ENCODE measurements at places on chromosomes 2 and 18.

DNA sequence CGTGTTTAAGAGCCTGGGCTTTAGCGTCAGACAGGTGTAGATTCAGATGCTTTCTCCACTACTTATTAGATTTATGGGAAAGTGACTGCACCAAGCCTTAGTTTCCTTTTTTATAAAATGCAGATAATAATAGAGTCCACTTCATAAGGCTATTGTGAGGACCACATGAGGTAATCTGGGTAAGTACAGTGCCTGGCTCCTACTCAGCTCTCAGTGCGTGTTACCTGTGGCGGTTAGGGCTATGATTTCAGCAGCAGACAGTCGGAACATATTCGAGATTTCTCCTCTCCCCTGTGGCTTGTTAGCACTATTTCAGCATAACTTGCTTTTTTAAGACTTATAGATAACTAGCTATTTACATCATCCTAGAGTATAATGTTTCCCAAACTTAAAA, 32.0 kb downstream of the MAP3K20 start:
- H3K4me1 ChIP-seq = peaks cover under 1% of the 10 kb centered on the region
- no peak overlapping the region for H3K4me3 ChIP-seq
- DNase-seq = no peak
- H3K36me3 ChIP-seq = no peaks in the 10 kb centered on the region

- H3K27ac ChIP-seq = no peak overlapping the region
- H3K36me3 ChIP-seq = no peaks in the 10 kb centered on the region
- no peak overlapping the region for H3K4me3 ChIP-seq
- DNase-seq = no peak
- H3K4me1 ChIP-seq = no peaks in the 10 kb centered on the region
Observed at GRCh38 chr2:118291251-118291880, 203.1 kb downstream of the INSIG2 start.

GRCh38 chr2:195445639-195446038, 211.4 kb upstream of the SLC39A10 start:
- DNase-seq = no peak
- no peaks in the 10 kb centered on the region for H3K4me1 ChIP-seq
- H3K4me3 ChIP-seq = no peak overlapping the region
- H3K36me3 ChIP-seq = peaks cover 7% of the 10 kb centered on the region
- H3K27ac ChIP-seq = no peak overlapping the region

- no peaks in the 10 kb centered on the region for H3K27me3 ChIP-seq
- no peaks in the 10 kb centered on the region for H3K36me3 ChIP-seq
- no peak for DNase-seq
- no peak overlapping the region for H3K27ac ChIP-seq
- H3K4me3 ChIP-seq = no peak overlapping the region
Observed at GRCh38 chr18:29730073-29730472, 1312.5 kb downstream of the DSC3 start.

GRCh38 chr18:68660354-68661183, 54.3 kb downstream of the TMX3 start:
- DNase-seq = no peak
- H3K36me3 ChIP-seq = no peaks in the 10 kb centered on the region
- peaks cover 3% of the 10 kb centered on the region for H3K4me1 ChIP-seq
- H3K4me3 ChIP-seq = no peak overlapping the region

GRCh38 chr18:50091509-50092244, 103.3 kb downstream of the MYO5B start:
- peaks cover 14% of the 10 kb centered on the region for H3K27me3 ChIP-seq
- no peaks in the 10 kb centered on the region for H3K4me1 ChIP-seq
- no peaks in the 10 kb centered on the region for H3K36me3 ChIP-seq
- no peak overlapping the region for H3K27ac ChIP-seq
- H3K4me3 ChIP-seq = no peak overlapping the region

GRCh38 chr2:16394986-16395550, 270.6 kb downstream of the CYRIA start:
- no peaks in the 10 kb centered on the region for H3K36me3 ChIP-seq
- H3K4me3 ChIP-seq = no peak overlapping the region
- H3K27me3 ChIP-seq = no peaks in the 10 kb centered on the region
- H3K27ac ChIP-seq = no peak overlapping the region

DNA sequence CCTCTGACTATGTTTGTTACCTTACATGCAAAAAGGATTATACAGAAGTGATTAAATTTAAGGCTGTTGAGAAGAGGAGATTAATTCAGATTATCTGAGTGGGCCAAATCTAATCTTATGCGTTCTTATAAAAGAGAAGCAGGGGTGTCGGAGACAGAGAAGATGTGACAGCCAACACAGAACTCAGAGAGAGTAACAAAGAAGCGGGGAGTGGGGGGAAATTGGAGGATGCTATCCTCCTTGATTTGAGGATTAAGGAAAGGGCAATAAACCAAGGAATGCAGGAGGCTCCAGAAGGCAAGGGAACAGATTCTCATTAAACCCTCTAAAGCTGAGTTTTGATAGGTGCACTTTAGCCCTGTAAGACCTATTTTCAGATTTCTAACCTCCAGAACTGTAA, 291.3 kb upstream of the REG3G start:
- H3K4me1 ChIP-seq = no peaks in the 10 kb centered on the region
- no peak overlapping the region for H3K27ac ChIP-seq
- no peaks in the 10 kb centered on the region for H3K27me3 ChIP-seq

DNA sequence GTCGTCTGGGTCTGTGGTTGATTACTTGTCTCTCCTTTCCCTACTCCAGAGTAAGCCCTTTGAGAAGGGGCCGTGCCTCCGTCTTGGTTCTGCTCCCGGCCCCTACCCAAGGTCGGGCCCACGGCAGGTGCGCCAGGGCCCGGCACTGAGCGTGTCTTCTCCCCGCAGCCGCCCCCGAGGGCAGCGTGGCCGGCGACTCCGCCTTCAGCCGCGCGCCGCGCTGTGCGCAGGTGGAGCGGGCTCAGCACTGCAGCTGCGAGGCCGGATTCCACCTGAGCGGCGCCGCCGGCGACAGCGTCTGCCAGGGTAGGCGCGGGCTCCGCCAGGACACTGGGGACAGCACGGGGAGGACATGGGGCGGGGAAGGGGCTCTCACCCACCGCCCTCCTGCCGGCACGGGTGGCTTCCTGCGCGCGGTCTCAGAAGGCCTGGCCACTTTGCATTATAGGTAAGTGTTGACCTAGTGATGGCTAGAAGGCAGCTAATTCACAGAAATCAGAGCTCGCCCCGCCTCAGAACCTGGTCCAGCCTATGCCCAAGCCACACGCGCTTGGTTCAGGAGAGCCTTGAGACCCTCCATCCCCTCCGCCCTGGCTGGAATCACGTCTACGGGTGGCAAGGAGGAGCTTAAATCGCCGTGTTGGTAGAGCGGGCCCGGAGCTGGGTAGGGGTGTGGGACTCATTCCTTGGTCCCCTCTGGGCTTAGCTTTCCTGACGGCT, 43.5 kb downstream of the FBLN7 start:
- H3K36me3 ChIP-seq = no peaks in the 10 kb centered on the region
- no peak overlapping the region for H3K4me3 ChIP-seq
- H3K27ac ChIP-seq = no peak overlapping the region
- H3K27me3 ChIP-seq = peaks cover 33% of the 10 kb centered on the region
- no peak for DNase-seq
- peaks cover 4% of the 10 kb centered on the region for H3K4me1 ChIP-seq

DNA sequence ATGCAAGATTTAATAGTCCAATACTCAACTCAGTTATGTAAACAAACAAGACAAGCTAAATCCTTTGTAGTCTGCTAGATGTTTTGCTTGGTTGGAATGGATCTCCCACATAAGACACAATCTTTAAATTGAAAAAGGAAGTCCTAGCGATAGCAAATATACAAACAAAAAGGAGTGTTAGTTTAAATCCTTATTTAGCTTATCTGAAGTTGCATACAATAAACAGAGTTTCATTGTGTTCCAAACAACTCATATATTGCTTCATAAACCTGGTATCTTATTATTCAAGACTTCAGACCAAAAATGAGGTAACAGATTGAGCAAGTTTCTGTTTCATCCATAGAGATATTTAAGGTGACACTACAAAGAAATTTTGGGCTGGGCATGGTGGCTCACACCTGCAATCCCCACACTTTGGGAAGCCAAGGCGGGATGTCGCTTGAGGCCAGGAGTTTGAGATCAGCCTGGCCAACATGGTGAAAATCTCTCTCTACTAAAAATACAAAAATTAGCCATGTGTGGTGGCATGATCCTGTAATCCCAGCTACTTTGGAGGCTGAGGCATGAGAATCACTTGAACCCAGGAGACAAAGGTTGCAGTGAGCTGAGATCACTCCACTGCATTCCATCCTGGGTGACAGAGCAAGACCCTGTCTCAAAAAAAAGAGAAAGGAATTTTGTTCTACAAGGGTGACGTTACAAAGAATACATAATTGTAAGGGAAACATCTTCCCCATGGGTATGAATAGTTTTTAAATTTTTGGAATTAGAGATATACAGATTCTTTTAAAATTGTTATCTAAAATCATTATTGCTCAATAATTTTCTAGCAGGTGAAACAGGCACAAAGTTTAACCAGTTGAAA, 150.5 kb upstream of the L3MBTL4 start:
- H3K27me3 ChIP-seq = no peaks in the 10 kb centered on the region
- H3K4me3 ChIP-seq = no peak overlapping the region
- no peak for DNase-seq

DNA sequence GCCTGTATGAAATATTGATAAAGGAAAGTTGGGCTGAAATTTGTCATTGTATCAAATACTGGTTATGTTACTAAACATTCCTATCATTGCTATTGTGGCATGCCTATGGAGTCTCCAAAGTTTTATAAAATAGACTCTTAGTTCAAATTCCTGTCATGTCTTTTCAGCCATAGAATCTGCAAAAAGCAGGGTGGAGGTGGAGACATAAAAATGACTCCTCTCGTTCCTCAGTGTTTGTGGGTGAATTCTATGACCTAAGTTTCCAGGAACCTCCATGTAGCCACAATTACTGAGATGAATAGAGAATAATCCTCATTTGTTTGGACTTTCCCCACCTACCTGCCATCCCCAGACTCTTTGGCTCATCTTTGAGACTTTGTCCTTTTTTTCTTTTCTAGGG, 326.3 kb upstream of the ETAA1 start:
- H3K36me3 ChIP-seq = no peaks in the 10 kb centered on the region
- DNase-seq = no peak
- H3K4me1 ChIP-seq = no peaks in the 10 kb centered on the region
- H3K4me3 ChIP-seq = no peak overlapping the region
- no peaks in the 10 kb centered on the region for H3K27me3 ChIP-seq
- no peak overlapping the region for H3K27ac ChIP-seq

DNA sequence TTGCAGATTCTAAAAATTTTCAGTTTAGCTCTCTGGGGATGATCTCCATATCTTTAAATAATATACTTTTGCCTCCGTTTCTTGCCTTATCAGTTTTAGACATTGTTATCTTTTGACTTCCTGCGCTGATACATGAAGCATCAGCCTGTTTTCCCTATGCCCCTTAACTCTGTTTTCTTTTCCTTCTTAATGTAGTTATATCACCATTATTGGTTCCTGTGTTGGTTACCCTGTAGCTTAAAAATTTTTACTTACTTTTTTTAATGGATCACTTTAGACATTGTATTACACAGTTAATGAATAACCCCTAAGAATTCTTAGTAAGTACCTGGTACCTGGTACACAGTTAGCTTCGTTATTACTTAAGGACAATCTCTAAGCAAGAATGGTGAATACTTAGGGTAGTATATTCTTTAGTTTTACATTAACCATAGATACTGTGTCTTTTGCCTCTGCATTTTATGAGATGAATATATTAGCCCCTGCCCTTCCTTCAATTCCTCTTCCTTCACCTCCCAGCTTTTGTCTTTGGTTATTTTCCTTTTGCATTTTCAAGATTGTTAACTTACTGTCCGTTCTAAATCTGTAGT, 40.9 kb downstream of the BABAM2 start:
- no peak overlapping the region for H3K4me3 ChIP-seq
- H3K4me1 ChIP-seq = no peaks in the 10 kb centered on the region
- H3K27ac ChIP-seq = no peak overlapping the region
- DNase-seq = no peak
- H3K36me3 ChIP-seq = peaks cover 35% of the 10 kb centered on the region

DNA sequence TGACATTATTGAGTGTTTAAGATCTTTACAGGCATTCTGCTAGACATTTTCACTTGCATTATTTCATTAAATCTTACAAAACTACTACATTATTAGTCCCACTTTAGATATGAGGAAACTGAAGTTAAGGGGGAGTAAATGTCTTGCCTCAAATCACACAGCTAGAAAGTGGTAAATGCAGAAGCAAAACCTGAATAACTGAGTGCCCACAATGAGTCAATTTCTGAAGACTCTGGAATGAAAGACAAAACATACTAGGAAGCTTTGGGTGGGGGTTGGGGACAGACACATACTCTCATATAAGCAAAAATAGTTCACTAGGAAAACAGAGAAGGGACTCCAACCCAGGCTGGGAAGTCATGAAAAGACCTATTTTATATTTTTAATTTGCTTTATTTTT, 214.4 kb upstream of the LRATD1 start:
- no peak for DNase-seq
- H3K4me1 ChIP-seq = no peaks in the 10 kb centered on the region
- no peak overlapping the region for H3K4me3 ChIP-seq
- no peak overlapping the region for H3K27ac ChIP-seq
- H3K36me3 ChIP-seq = no peaks in the 10 kb centered on the region
- H3K27me3 ChIP-seq = no peaks in the 10 kb centered on the region

- H3K27me3 ChIP-seq = peaks cover 19% of the 10 kb centered on the region
- H3K36me3 ChIP-seq = no peaks in the 10 kb centered on the region
- DNase-seq = no peak
Observed at GRCh38 chr18:49582579-49582978, 20.7 kb downstream of the LIPG start.

Data from activated B cell treated with CpG ODN at 0.5 μM for 24 hours (primary cell).